Stimulated activated CD8-positive, alpha-beta memory T cell treated with anti-CD3 and anti-CD28 coated beads, Interleukin-7, amount 100 ng/mL, for 1 hour (primary cell): ENCODE measurements at places on chromosomes 5 and 9.

DNA sequence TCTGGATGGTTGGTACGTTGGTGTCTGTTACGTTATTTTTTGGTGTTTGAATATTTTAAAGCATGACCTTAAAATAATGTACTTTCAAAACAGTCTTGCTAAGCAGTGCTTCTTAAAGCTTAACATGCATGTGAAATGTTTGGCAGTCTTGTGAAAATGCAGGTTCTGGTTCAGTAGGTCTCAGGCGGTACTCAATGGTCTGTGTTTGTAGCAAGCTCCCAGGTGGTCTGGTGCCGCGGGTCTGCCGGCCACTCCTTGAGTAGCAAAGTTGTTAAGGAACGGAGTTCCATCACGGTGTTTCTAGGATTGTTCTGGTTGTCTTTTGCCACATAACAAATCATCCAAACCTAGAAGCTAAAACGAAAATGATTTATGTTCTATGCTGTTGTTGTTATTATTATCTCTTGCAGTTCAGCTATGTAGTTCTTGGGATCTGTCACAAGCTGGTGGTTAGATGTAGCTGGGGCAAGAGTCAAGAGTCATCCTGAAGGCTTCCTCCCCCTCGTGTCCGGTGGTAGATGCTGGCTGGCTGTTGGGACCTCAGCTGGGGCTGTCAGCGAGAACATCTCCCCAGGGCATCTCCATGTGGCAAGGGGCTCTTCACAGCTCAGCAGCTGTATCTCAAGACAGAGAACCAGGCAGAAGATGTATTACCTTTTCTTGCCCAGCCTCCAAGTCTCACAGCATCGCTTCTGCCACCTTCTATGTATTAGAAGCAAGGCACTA, 186.8 kb downstream of the PALM2AKAP2 start:
- no peak for DNase-seq

DNA sequence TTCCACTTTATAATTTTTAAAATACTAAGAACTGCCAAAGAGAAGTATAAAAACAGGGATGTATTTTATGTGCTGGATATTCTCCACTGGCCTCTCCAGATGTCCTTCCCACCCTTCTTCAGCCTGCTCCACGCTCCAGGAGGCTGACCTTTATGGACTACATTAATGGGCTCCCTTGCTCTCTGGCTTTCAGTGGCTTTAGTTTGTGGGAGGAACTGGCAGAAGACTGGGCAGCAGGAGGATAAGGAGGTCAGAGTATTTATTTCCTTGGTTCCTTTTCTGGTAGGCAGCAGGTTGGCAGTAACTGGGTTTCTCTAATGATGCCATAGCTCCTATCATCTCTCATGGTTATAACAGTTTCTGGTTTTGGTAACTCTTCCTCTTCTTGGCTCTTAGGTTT, 133.9 kb downstream of the PAM start:
- DNase-seq, result no peak

DNA sequence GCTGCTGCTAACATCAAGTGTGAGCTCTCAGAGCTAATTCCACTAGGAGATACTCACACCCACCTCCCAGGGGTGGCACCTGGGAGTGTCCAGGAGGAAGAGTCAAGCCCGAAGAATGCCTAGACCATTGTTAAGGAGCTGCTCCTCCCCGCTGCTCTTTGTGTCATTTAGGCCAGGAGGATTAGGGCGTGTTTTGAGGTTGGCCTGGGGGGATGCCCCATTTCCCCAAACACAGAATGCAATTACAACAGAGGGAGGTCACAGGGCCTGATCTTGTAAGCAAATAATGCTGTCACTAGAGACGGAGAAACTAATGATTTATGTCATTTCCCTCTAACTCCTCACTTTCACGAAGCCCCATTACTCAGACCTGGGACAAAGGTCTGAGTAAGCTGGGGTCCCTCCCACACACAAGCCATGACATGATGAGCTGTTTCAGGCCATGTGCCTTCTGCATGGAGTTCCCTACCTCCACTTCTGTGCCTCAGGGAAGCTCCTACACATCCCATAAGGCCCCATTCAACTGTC, 312.5 kb downstream of the ACTL7B start:
- no peak for DNase-seq

GRCh38 chr9:119968836-119969707, 599.8 kb upstream of the BRINP1 start:
- DNase-seq, result peak; percentile 1
